ENCODE measurements at places on chromosomes 7 and 10. TPM values are rescaled to one million over a fixed set of nuclear protein-coding genes. Genes with fewer than 3 reads are reported as not detected.

GRCh38 chr7:66356277-66356721 is 151.2 kb downstream of the TPST1 start:
- DNase-seq, result no peak

The PON3 gene
- 0.20 TPM for total RNA-seq

GRCh38 chr7:138935465-138936011 is 45.7 kb downstream of the KIAA1549 start:
- DNase-seq, result peak; percentile 27

The IDI2 gene
- total RNA-seq, result not detected
